ENCODE measurements at places on chromosomes 16 and 17. TPM values are rescaled to one million over a fixed set of nuclear protein-coding genes. Genes with fewer than 3 reads are reported as not detected.

HELZ gene
- 28.8 TPM for total RNA-seq

KIF18B gene
- total RNA-seq = 6.5 TPM

DRC3 gene
- 1.1 TPM for total RNA-seq

CHD9 gene
- total RNA-seq = 45.4 TPM

NRN1L gene
- total RNA-seq = not detected

ATP2A3 gene
- 3.6 TPM for total RNA-seq

TBC1D3B gene
- 0.86 TPM for total RNA-seq

CRISPLD2 gene
- 0.13 TPM for total RNA-seq

CACNG1 gene
- not detected for total RNA-seq

CCL7 gene
- 0.11 TPM for total RNA-seq
